ENCODE measurements at places on chromosomes 6 and 20.

DNA sequence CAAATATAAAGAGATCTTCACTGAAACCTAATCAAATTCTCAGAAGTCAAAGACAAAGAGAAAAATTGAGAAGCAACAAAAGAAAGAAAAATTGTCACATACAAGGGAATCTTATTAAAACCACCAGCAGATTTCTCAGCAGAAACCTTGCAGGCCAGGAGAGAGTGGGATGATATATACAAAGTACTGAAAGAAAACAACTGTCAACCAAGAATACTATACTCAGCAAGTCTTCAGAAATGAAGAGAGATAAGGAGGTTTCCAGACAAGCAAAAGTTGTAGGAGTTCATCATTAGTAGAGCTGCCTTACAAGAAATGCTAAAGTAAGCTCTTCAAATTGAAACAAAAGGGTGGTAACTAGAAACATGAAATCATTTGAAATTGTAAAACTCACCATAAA is 345.6 kb downstream of the MAFB start:
- DNase-seq = no peak

- DNase-seq = no peak
These were observed 90.3 kb downstream of the LY86 start for GRCh38 chr6:6678811-6679210.

GRCh38 chr6:16355238-16355637 is 116.9 kb downstream of the GMPR start:
- no peak for DNase-seq

GRCh38 chr6:54108271-54108670 is 3.0 kb upstream of the MLIP start:
- DNase-seq = no peak

GRCh38 chr6:41504466-41505121 is 41.6 kb upstream of the FOXP4 start:
- DNase-seq = peak; percentile 33

DNA sequence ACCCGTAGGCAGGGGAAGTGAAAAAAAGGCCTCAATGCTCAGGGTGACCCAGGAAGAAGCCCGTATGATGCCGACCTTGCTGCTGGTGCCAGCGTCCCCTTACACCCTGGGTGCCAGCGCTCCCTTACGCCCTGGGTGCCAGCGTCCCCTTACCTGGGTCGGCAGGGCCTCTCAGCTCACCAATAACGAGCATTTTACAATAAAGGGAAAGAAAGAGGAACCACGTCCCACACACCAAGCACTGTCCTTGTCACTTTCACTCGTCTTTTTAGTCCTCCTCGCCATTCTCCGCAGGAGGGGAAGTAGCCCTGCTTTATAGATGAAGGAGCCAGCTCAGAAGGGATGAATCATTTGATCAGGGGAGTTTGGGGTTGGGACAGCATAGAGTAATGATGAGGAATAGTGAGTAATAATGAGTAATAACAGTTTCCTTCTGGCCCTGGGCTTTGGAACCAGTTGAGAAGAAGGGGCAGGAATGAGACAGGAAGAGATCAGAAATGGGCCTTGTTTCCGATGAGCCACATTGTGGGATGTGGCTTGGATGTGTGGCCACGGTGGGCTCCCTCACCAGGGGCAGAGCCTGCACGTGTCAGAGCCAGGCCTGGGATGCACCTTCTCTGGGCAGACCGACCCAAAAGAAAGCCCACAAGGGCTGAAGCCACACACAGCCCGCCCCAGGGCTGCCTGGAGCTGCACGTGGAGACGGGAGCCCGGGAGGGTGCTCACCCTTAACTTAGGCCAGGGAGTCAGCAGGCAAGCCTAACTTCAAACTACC is 75.7 kb downstream of the SYNJ2 start:
- peak; percentile 56 for DNase-seq

DNA sequence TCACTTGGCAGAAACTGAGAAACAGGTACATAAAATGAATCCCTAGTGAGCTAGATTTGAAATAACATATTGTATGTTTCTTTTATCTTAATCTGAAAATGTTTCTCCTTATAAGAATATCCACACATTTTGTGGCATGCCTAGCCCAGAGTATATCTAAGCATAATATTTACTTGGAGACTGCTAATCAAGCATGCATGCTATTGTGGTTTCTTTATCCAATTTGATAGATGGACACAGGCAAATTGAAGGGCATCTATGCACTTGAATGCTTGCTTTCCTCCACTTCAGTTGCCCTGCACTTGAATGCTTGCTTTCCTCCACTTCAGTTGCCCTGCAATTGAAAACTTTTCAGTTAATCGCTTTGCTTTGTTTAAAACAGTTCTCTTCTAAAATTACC is 729.8 kb downstream of the TBC1D32 start:
- DNase-seq = no peak

DNA sequence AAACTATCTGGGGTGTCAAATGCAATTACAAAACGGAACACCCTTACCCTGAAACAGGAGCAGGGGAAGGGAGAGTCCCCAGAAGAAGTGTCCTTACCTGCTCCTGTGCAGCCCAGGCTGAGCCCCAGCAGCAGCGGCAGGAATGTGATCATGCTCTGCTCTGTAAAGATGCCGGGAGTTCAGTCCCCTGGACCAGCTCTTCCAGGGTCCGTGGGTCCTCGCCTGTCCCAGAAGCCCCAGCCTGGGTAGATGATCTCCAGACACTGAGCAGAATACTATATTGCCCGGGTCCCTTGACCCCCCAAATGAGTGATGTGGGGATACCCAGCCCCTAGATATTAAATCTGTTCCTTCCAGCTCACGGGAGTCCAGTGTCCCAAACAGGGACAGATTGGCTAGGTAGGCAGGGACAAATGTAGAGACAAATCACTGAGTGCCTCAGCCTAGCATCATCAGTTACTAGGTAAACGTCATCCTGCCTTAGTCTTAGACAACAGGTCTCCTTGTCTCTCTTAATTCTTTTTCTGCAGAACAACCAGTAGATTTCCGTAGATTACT is at the start of gene HLA-DMB:
Gene HLA-DMB (minus strand): TSS at position 373 of the 558 bp plus-strand sequence. CDS start 221 bp downstream, at position 152.
- DNase-seq = peak; percentile 87
